Heart right ventricle (tissue), 16 donors: ENCODE measurements at places on chromosomes 7 and 10. TPM values are rescaled to one million over a fixed set of nuclear protein-coding genes. Genes with fewer than 3 reads are reported as not detected.

ZMIZ1 gene
- 40.4 TPM for total RNA-seq

SPDYE8 gene
- total RNA-seq: not detected

NRCAM gene
- total RNA-seq: 1.3 TPM

AKR1C4 gene
- total RNA-seq: not detected

LRRD1 gene
- total RNA-seq: not detected

EGFR gene
- total RNA-seq: 11.2 TPM

OR13A1 gene
- total RNA-seq: not detected

ADRB1 gene
- 35.2 TPM for total RNA-seq

ACBD7 gene
- not detected for total RNA-seq

TBXAS1 gene
- 17.7 TPM for total RNA-seq

RTKN2 gene
- not detected for total RNA-seq
